ENCODE measurements at places on chromosomes 13 and 19.

DNA sequence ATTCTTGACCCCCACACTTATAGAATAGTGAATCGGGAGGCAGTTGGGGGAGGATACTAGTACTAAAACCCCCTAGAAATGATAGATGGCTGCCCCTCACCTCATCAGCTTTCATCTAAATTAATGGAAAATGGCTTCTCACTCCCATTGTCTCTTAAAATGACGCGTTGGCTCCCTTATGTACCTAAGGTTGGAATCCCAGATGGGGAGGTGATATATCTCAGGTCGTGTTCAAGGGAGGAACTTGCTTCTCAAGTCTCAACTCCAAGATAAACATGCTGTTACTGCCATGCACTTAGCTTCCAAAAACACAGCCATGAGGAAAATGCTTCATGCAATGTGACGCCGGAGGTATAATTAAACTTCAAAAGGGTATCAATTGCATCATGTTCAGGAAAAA is 18.8 kb upstream of the UBE2L5 start:
- no peak for DNase-seq

GRCh38 chr19:18469069-18469846 is 31.3 kb upstream of the ISYNA1 start:
- peak; percentile 43 for DNase-seq

- no peak for DNase-seq
These were observed 984.8 kb upstream of the MIR17HG start for GRCh38 chr13:90362707-90363106.

- DNase-seq: no peak
These were observed 23.8 kb downstream of the ATP11A start for GRCh38 chr13:112713517-112714253.

DNA sequence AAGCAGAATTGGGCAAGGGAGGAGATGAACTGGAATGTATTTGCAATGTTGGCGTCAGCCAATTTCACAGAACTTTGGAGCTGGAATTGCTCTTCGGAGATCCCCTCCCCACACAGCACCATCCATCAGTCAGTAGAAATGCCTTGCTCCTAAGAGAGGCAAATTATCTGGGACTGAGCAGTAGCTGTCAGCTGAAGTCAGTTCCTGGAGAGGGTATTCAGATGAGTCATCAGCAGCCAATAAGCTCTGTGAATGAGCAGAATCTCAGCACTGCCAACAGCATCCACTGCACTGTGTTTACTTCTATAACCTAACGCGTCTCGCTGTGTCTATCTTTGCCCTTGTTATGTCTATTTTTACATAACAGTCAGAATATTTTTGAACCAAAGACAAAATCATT is 213.7 kb downstream of the SLITRK5 start:
- no peak for DNase-seq

DNA sequence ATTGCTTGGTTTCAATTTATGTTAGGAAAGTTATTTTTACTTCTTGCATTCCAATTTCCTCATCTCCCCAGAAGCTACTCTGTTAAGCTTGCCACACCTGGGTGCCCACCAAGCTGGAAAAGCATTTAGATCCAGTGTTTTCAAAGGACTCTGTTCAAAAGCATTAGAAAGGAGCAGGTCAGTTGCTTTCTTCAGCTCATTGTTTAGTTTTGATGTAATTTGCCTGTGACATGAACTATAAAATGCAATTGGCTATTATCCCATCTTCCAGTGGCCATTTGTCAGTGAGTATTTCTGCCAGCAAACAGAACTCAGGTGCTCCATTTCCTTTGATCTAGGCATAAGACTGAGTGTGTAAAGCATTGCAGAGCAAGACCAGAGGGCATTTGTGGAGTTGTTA is 46.7 kb upstream of the RNF113B start:
- DNase-seq: no peak

DNA sequence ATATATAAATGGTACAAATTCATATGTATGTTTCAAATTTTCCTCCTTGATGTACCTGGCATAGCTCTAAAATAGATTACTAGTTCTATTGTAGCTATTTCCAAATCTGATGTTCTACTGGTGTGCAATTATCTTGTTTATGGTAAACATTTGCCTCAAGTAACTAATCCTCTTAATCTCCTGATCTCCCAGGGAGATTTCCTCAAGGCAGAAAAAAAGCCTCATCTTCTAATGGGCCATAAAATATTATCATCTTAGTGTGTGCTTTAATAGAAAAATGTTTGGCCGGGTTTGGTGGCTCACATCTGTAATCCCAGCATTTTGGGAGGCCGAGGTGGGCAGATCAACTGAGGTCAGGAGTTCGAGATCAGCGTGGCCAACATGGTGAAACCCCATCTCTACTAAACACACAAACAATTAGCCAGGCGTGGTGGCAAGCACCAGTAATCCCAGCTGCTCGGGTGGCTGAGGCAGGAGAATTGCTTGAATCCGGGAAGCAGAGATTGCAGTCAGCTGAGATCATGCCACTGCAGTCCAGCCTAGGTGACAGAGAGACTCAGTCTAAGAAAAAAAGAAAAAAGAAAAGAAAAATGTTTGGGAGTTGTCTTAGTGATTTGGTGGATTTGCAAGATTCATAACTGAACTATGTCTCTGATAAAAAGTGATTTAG is 498.9 kb upstream of the SLITRK5 start:
- no peak for DNase-seq

- DNase-seq: no peak
These were observed 1694.4 kb downstream of the EFNB2 start for GRCh38 chr13:104841110-104841509.

DNA sequence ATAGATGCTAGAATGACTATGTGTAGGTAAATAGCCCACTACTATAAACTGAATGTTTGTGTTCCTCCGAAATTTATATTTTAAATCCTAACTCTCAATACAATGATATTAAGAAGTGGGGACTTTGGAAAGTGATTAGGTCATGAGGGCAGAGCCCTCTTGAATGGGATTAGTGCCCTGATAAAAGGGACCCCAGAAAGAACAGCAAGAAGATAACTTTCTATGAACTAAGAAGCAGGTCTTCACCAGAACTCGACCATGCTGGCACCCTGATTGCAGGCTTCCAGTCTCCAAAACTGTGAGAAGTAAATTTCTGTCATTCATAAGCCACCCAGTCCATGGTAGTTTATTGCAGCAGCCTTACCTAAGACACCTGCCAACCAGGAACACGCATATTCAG is 33.9 kb downstream of the OXGR1 start:
- no peak for DNase-seq

DNA sequence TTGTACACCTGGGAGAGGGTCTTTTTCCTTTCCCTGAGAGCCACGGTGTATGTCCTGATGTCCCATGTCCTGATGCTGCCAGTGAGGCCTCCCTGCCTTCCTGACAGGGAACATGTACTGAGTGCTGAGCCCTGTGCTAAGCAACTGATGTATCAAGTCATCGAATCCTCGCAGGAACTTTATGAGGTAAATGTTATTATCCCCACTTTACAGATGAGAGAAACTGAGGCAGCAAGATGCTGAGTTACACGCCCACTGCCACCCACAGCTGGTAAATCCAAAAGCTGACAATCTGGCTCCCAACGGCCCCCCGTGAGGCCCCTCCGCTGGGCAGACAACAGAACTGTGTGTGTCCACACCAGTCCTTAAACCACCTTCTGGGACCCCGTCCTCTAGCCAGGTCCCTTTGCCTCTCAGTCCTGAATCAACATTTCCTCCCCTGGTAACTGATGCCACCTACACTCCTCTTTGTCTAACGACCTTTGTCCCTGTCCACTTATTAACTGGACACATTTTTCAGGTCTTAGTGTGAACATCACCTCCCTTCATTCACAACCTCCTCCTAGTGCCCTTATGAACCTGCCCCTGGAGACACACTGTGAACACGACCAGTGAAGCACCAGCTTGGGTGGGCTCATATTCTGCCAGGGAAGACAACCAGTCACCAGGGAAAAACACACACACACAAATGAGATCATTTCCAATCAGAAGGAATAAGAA is 5.4 kb upstream of the VSIG10L start:
- DNase-seq: no peak

- no peak for DNase-seq
These were observed 309.8 kb downstream of the DNAJC15 start for GRCh38 chr13:43333176-43333575.

DNA sequence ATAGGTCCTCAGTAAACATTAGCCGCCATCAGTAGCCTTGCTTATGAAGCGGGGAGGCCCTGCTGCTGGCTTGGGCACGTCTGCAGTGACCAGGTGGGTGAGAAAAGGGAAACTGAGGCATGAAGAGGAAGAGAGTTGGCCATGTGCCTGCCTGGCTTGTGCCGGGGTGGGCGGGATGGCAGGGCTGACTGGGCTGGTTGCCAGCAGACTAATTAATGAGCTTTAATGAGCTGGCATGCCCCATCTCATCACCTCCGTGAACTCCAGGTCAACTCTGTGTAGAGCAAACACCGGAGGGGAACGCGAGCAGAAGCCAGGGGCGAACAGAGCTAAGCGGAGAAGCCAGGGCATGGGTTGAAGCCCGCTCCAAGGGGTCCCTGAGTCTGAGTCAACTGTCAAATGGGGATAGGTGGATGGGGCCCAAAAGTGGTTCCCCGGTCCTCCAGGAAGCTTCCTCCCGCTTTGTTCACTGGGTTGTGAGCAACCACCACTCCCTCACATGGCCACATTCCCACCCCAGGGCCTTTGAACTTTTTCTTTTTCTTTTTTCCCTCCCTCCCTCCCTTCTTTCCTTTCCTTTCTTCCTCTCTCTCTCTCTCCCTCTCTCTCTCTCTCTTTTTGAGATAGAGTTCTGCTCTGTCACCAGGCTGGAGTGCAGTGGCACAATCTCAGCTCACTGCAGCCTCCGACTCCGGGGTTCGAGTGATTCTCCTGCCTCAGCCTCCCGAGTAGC is 8.7 kb downstream of the NR2F6 start:
- no peak for DNase-seq

DNA sequence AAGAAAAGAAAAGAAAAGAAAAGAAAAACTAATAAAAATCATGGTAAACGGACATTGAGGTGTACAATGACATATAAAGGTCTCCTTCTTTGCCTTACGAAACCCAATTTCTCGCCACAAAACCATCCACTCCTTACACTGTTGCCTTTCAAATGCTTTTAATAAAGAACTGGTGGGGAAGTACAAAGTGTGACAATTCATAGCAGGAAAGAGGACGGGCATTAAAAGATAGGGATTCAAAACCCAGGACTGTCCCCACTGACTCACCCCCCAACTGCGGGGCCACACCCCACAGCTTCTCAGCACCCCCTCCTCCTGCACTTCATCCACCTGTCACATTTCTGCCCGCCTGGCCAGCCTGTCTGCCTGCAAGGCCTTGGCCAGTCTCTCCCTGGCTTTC is 2.4 kb downstream of the MBD3L2B start:
- DNase-seq: no peak

- DNase-seq: no peak
These were observed 189.1 kb downstream of the GGACT start for GRCh38 chr13:100399455-100399854.

GRCh38 chr13:24574847-24575246 is 62.3 kb upstream of the PARP4 start:
- DNase-seq: no peak

DNA sequence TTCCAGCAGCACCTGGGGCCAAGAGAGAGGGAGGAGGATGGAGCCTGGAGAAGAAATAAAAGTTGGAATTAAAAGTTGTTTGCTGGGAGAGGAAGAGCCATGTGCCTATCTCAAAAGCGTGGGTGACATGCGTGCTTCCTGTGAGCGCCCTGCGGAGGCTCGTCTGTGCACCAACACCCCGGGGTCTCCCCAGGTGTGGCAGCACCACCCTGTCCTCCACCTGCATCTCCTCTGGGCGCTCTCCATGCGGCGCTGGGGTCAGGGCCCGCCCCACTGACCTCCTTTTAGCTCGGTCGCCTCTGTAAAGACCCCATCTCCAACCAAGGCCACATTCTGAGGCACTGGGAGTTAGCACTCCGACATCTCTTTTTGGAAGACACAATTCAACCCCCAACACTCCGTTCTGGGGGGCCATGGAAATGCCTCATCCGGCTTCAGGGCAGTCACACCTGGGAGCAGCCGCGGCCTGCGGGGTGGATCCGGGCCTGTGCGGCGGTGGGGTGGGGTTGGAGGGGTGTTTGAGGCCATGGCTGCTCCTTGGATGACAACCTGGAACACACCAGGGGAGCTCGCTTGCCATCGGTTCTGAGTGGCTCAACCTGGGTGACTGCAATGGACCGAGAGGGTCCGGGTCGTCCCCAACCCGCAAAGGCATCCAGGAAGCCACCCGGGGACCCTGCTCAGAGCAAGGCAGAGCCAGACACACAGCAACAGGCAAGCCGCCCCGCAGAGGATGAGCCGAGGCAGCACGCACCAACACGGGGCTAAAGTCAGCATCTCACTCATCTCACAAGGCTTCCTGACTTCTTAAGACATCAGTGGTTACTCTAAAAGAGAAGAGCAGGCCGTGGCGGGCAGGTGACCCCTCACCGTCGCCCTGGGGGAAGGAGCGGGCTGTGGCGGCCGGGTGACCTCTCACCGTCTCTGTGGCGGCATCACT is 79.4 kb upstream of the MCF2L start:
- DNase-seq: no peak

DNA sequence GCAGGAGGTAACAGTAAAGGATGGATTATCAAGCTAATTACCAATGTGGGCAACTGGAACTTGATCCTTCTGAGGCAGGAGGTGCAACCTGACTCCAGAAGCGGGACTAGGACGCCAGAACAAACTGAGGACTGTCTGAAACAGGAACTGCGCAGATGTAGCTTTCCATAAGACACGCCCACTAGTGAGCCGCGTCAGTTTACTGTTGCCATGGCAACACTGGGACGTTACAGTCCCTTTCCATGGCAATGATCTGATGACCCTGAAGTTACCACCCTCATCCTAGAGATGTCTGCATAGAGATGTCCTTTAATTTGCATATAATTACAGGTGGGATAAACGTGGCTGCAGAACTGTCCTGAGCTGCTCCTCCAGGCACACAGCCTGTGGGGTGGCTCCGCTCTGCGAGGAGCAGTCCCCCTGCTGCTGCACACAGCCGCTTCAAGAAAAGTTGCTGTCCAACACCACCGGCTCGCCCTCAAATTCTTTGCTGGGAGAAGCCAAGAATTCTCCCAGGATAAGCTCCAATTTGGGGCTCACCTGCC is 816.6 kb downstream of the UQCRFS1 start:
- no peak for DNase-seq

GRCh38 chr19:28606269-28607032 is 606.5 kb downstream of the UQCRFS1 start:
- DNase-seq: no peak

DNA sequence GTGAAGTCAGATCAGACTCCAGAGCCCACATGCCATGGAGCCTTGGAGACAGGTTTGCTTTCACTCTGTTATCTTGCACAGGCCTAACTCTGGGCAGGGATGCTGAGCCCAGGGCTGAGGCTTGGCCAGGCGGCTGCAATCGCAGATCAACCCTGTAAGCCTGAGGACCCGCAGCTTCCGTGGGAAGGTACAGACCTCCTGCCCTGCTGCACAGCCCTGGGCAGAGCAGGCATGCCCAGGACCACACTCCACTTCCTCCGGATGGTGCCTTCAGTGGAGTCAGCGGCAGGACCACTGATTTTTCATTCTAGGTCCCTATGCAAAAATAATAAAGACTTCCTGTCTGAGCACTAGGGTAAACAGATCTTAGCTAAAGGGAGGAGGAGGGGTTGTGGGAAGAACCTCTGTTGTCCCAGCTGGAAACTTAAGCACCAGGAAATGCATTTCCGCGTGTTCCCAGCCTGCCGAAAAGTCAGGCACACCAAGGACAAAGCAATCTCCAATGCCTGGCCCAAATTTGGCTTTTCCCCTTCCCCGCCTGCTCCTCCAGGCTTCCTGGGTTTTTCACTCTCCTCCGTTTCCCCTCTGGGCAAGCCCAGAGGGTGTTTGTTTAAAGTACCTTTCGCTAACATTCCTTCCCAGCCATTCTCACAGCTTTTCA is 87.3 kb downstream of the KCTD15 start:
- no peak for DNase-seq

- no peak for DNase-seq
These were observed 3.9 kb upstream of the PRX start for GRCh38 chr19:40416918-40417642.

Measured in activated T-helper 1 cell treated with anti-CD3 and anti-CD28 coated beads, Interleukin-12 subunit alpha, Interleukin-12 subunit beta, Interleukin-2, Interleukin-4 antibody, amounts not matched to agents 30 ng/mL and 10 ng/mL and 1 ng/mL, durations not matched to agents 14 hours and 24 hours and 36 hours (primary cell).